ENCODE measurements at places on chromosomes 2 and 18.

- DNase-seq, result no peak
Observed at GRCh38 chr2:126905991-126906390, 7.3 kb downstream of the TEX51 start.

DNA sequence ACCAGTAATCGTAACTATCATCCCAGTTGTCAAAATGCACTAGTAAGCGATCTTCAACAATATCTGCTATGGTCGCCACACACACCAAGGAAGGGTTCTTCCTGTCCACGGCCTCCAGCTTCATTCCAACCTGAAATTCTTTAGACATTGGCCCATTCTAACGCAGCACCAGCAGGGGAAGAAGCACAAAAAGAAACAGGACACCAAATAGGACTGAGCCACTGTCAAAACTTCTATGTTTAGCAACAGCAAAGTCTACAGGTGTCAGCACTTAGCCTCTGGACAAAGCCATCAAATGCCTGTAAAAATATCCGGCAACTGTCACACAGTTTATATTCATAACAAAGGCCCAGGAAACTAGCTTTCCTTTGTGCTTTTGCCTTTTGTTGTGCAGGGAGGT, 175.0 kb downstream of the L3MBTL4 start:
- DNase-seq, result no peak

DNA sequence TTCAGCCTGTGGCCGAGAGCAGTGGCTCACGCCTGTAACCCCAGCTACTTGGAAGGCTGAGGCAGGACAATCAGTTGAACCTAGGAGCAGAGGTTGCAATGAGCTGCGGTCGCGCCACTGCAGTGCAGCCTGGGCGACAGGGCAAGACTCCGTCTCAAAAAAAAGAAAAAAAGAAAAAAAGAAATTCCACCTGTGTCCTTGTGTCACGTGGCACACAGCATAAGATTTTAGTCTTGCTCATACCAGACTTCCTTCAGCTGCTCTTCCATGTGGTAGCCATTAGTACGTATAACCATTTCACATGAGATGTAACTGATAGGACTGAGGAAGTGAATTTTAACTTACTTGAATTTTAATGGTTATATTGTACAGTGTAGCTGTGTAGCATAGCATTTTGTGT, 4.0 kb downstream of the NOP58 start:
- no peak for DNase-seq

- no peak for DNase-seq
Observed at GRCh38 chr2:221156062-221156734, 415.9 kb downstream of the EPHA4 start.

DNA sequence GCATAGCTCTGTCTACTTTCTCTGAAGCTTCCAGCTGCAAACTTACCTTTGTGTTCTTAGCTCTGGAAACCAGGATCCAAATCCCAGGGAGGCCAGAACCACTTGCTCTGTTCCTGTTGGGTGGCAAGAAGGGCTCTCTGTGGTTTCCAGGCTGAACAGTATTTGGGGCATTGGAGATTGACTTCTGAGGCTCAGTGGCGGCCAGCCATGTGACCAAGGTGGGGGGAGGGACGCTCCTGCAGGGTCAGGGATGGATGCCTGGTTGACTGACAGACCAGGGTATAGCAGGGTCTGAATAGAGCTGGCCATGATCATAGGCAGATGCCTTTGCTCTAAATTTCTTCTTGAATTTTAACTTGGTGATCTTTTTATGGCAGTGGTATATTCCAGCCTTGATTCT, 15.1 kb downstream of the SLC4A5 start:
- no peak for DNase-seq

DNA sequence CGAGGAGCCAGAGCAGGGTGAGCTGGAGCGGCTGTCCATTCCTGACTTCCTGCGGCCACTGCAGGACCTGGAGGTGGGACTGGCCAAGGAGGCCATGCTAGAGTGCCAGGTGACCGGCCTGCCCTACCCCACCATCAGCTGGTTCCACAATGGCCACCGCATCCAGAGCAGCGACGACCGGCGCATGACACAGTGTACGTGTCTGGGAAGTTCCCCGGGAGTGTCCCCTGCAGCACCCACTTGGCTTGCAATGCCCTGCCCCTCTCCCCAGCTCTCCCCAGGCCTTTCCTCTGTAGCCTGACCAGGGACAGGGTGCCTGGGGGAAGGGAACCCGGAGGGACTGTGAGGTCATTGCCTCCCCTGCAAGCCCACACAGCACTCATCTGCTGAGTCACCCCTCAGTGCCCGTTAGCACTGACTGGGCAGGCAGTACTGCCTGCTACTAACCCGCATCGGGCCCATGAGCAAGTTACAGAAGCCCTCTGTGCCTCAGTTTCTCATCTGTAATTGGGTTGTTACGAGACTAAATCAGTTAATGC, 29.4 kb upstream of the GMPPA start:
- peak; percentile 31 for DNase-seq

GRCh38 chr2:856456-856855, 94.2 kb upstream of the SNTG2 start:
- DNase-seq, result no peak

GRCh38 chr2:213757525-213757924, 473.3 kb downstream of the SPAG16 start:
- DNase-seq, result no peak

DNA sequence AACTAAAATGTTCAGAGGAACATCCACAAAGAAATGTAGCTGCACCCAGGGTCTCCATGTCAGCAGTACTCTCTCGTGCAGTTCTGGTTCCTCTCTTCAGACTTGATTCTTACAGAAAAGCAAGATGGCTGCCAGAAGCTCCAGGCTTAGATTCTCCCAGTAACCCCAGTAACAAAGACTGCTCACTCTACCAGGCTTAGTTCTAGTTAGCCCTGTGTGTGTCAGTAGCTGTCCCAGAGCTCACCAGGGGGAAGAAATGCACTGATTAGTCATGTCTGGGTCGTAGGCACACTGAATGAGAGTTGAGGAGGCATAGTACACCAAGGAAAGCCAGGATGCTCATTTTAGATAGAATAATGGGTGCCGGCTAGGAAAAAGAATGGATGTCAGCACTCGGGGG, 395.0 kb upstream of the NRP2 start:
- DNase-seq, result no peak

GRCh38 chr18:74534150-74534969, at the start of gene CNDP1:
TSS of gene CNDP1 (plus strand) at chr18:74534500. CDS start at chr18:74534668, 168 bp downstream.
- no peak for DNase-seq

GRCh38 chr2:152573168-152573567, 144.1 kb downstream of the PRPF40A start:
- peak; percentile 43 for DNase-seq

DNA sequence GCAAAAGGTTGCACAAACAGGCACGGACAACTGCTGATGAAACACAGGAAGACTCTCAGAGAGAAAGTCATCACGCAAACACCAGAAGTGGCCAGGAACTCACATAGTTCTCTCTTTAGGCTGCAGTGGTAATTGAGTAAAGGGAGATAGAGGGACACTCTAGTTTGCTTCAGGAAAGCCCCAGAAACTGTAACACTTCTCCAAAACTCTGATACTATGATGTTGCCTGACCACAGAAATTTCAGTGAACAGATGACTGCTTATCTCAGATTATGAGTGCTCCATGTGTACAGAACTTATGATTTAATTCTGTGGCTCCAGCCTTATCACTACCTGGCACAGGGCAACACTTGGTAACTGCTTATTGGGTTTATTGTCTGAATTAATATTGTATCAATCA, 311.5 kb upstream of the GYPC start:
- no peak for DNase-seq

- DNase-seq, result peak; percentile 20
Observed at GRCh38 chr2:207135340-207135739, 30.4 kb downstream of the KLF7 start.

DNA sequence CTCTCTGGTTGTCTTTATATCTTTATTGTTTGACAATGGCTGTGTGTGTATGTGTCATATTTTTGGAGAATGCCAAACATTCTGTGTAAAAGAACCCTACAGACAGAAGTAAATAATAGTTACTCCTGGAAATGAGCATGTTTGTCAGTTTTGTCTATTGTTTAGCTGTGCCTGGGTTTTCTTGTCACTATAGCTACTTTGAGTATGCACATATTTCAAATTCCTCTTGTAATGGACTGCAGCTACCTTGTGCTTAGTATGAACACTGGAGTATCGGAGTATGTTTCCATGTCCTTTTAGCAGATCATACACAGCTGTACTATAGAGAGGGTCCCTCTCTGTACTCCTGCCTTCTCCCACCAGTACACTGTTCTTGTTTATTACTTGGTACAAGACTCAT, 58.0 kb upstream of the DOCK10 start:
- no peak for DNase-seq

- no peak for DNase-seq
Observed at GRCh38 chr2:38711558-38711957, 39.6 kb downstream of the SRSF7 start.

DNA sequence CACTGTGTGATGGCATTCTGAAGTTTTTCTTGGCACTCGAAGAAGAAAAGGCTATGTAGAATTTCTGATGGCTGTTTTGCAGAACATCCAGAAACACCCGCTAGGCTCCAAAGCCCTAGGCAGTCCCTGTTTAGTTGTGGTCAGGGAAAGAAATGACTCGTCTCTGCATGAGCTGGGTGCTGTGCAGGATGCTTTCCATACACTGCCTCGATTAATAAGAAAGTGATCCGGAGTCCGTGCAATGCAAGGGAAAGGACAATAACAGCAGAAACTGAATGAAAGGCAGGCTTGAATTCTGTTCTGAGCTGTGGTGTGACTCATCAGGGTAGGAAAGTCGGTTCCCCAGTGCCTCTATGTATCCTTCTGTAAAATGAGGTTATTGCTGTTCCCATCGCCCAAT, 18.7 kb downstream of the MAPRE3 start:
- DNase-seq, result no peak

DNA sequence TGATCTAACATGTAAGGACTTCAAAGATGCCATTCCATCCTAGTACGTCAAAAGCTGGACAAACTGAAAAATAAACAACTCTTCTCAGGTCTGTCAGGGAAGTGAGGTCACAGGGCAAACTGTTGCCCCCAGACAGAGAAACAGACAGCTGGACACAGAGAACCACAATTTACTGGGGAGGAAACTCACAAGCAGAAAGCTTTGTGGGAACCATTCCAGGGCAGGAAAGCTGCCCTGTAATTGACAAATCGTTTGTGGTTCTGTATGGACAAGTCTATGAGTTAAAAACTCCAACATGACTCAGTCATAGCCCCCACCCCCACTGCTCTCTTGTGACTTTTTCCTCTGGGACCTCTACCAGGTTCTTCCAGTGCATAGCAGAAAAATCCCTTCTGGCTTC, 28.4 kb downstream of the MCEE start:
- DNase-seq, result peak; percentile 39

DNA sequence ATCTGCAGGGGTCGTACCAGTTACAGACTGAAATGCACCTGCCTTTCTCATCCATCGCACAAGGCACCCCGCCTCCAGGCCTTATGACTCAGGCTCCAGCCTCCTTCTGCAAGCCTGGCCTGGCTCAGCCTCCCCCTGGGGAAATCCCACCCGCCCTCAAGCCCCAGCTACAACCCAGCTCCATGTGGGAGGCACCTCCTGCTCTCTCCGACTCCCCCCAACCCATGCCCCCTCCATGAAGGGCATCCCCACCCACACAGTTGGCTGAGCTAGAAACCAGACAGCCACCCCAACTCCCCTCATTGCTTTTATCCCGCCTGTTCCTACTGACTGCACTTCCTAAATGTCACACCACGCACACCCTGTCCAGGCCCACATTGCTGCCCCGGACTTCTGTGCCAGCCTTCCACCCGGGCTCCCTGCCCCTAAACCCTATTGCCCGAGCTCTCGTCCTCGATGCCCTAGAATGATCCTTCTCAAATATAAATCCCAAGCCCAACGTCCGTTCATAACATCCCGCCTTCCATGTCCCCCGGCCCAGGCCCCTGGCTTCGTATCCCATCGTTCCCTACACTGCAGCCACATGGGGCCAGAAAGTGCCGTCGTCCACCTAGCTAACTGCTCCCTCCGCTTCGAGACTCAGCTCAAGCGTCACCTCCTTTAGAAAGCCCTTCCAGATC, 9.9 kb downstream of the DNMT3A start:
- DNase-seq, result no peak

- no peak for DNase-seq
Observed at GRCh38 chr2:122236152-122236874, 480.9 kb downstream of the TSN start.

GRCh38 chr2:101569886-101570520, 95.1 kb upstream of the RFX8 start:
- no peak for DNase-seq

DNA sequence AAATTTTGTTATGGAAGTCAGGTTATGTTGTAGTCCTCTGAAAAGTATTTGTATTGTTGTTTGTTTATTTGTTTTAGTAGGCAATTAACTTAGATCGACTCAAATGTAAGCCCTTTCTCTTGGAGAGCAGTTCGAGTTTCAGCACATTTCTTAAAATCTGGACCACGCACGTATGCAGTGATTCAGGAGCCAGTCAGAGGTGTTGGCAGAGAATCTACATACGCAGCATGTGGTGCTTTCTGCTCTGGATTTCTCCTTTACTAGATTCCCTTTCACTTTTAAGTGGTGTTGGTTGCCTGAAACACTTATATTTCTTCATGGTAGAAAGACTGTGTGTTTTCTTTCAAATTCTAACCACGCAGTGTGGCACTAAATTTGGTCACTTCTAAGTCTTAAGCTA, 773.9 kb upstream of the LRATD1 start:
- no peak for DNase-seq

- DNase-seq, result no peak
Observed at GRCh38 chr2:88660622-88661021, 30.9 kb upstream of the RPIA start.

- no peak for DNase-seq
Observed at GRCh38 chr2:54422072-54422581, 34.0 kb upstream of the SPTBN1 start.

DNA sequence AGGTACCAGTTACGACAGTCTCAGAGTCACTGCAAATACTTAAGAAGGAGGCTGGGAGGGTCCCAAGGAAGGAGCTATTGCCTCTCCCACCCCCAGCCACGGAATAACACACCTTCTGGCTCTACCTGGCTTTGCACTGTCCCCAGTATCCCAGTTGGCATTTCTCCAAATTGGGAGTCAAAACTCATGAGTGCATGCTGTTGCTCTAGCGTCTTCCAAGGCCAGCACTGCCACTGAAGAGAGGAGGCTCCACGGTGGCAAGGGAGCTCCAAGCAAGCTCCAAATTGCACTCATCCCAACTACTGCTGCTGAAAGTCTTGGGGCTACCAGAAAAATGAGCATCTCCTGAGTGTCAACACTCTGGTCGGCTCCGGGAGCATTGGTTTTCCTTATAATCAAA, 1.6 kb downstream of the SCTR start:
- DNase-seq, result no peak
